ENCODE measurements at places on chromosomes 2 and 18.

DNA sequence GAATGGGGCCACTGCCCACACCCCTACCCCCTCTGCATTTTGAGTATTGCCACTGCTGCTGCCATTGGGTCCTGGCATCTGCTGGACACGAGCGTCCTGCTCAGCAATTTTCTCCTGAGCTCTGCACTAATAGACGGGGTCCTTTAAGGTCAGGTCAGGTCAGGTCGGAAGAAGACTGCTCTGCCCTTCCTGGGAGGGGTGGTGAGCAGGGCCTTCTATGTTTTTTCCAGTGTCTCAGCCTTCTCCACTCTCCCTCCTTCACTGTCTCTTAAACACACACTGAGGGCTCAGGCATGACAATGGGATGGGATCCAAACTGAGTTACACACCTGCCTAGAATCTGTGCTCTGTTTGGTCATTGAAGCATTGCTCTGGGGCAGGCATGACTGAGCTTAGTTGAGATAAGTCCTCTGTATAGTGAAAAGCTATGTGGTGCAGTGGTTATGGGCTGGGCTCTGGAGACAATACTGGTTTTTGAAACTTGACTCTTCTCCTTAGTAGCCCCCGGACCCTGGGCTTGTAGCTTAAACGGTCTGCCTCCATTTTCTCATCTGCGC lies 10.6 kb downstream of the MYO1B start:
- no peak for DNase-seq

- DNase-seq = no peak
Measured at GRCh38 chr18:70523035-70523791, 234.4 kb downstream of the SOCS6 start.

- no peak for DNase-seq
Measured at GRCh38 chr18:48459016-48459415, 49.8 kb upstream of the ZBTB7C start.

- no peak for DNase-seq
Measured at GRCh38 chr2:236177604-236177966, 9.4 kb upstream of the GBX2 start.

DNA sequence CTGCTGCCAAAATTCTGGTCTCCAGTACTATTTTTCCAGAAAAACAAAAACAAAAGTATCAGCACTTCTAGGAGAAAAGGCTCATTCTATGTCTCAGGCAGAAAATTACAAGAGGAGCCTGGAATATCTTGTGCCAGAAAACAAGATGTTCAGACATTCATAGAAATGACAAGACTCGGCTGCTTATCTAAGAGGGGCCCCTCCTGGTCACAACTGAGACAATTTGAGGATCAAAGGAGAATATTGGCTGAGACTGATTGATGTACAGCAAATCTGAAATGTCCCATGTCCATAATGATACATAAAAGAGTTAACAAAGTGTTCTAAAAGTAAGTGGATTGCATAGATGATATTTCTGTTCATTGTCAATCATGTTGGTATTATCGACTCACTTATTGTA lies 2.4 kb upstream of the RPS7 start:
- DNase-seq = no peak

- DNase-seq = no peak
Measured at GRCh38 chr2:212991120-212991519, 160.3 kb downstream of the IKZF2 start.

DNA sequence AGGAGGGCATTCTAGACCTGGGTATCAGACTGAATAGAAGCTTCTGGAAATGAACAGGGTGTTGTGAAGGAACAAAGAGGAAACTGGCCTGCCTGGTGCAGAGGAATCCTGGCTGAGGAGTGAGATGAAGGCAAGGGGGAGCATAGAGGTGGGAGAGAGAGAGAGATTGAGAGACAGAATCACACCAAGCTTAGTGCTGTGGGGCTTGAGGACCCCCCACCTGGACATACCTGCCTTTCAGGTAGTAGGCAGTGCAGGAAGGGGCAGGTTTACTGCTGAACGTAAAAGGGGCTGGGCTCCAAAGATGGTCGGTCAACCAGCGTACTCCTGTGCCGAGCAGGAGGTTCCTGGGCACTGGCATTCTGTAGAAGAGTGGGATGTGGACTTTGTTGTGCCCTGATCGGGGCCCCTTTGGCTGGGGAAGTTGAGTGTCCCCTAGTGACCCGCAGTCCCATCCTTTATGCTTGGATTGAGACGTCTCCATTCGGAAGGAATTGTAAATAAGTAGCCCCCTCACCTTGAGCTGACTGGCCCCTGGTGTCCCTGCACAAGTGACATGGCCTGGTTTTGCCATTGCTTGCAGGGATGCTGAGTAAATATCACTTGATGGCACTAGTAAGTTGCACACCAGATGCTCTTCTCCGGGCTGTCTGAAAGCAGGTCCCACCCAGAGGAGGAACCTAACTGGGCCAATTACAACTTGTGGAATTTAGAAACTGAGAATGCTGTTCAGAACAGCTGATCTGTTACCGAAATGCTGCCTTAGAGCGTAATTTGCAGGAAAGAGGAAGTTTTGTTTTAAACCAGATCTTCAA lies 1.4 kb downstream of the UBE2F start:
- DNase-seq = peak; percentile 82

GRCh38 chr2:44674473-44675284 lies 266.8 kb upstream of the SIX3 start:
- no peak for DNase-seq

Measured in GM19239 (cell line).